Glutamatergic neuron (in vitro differentiated cells): ENCODE measurements at places on chromosomes 6 and 20. TPM values are rescaled to one million over a fixed set of nuclear protein-coding genes. Genes with fewer than 3 reads are reported as not detected.

- no peak overlapping the region for H3K4me3 ChIP-seq
- no peak for DNase-seq
- H3K4me1 ChIP-seq: no peaks in the 10 kb centered on the region
- no peaks in the 10 kb centered on the region for H3K27me3 ChIP-seq
- H3K27ac ChIP-seq: no peak overlapping the region
- no peaks in the 10 kb centered on the region for H3K36me3 ChIP-seq
Measured at GRCh38 chr20:13436530-13436929, 202.2 kb downstream of the TASP1 start.

Gene PPP1R3G
- total RNA-seq: not detected

DNA sequence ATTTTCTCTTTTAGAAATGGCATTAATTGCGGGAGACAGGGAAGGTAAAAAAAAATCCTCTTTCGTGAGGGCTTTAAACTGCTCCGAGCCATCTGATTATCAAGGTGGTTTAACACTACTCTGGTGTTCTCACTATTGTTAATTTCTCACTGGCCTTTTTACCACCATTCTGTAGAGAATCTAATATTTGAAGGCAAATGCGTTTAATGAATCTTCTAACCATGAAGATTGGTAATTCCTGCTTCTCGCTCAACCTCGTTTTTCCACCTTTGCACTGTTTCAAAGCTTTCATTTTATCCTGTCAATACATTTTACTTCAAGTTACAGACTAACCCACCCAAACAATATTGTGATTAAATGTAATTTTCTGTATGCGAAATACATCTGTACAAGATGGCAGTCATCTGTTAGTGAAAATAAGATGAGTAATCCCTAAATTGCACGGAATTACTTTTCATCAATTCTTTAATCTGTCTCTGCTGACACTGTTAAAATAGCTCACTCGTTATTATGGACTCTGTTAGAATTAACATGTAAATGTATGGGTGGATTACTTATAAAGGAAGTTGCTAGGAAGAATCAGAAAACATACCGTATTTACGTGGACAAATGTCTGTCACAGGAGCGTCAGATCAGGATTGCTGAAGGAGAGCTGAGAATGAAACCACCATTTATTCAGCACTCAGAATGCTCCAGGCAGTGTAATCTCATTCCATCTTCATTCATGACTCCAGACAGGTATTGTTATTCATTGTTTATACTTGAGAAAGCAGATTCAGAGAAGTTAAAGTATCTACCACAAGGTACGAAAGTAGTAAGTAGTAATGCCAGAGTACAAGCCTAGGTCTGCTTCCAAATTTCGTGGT lies 1.1 kb upstream of the LCA5 start:
- peaks cover 3% of the 10 kb centered on the region for H3K4me1 ChIP-seq
- no peak for DNase-seq
- H3K36me3 ChIP-seq: no peaks in the 10 kb centered on the region
- H3K27ac ChIP-seq: no peak overlapping the region

Gene C6orf15
- not detected for total RNA-seq

Gene PEX6
- total RNA-seq: 13.8 TPM

DNA sequence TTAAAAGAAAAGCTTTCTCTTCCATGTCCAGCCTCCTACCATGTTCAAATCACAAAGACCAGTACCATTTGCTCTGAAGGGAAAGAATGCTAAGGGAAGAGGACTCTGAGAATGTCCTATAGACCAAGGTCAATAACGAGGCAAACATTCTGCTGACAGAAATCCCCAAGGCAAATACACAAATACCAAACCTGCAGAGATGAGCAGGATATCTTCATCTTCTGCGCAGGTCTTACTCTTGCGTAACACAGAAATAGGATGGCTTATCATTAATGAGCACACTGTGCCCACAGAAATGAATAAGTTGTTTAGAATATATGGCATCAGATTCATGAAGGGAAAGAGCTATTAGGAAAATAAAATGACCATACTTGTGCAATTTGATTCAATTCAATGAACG lies 137.3 kb downstream of the BTBD9 start:
- H3K4me3 ChIP-seq: no peak overlapping the region
- H3K4me1 ChIP-seq: peaks cover 22% of the 10 kb centered on the region
- H3K36me3 ChIP-seq: no peaks in the 10 kb centered on the region
- peaks cover 2% of the 10 kb centered on the region for H3K27me3 ChIP-seq
- no peak overlapping the region for H3K27ac ChIP-seq

Gene LATS1
- total RNA-seq: 31.5 TPM

DNA sequence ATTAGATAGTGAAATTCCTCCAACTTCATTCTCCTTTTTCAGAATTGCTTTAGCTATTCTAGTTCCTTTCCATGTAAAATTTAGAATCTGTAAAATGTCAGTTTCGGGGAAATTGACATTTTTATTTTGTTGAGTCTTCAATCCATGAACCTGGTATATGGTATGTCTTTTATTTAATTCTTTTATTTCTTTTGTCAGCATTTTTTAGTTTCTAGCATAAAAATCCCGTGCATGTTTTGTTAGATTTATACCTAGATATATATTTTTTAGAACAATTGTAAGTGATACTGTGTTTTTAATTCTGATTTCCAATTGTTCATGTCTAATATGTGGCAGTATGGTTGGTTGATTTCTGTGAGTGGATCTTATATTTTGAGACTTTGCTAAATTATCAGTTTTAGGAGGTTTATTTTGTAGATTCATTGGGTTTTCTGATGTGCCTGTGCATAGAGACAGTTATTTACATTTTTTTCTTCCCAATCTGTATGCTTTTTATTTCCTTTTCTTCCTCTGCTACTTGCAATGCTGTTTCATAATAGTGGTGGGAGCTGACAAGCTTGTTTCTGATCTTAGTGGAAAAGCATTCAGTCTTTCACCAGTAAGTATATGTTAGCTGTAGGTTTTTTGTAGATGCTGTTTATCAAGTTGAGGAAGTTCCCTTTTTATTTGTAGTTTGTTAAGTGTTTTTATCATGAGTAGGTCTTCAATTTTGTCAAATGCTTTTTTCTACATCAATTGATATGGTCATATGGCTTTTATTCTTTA lies 13.7 kb downstream of the TAB2 start:
- H3K36me3 ChIP-seq: no peaks in the 10 kb centered on the region
- DNase-seq: no peak
- H3K4me1 ChIP-seq: peaks cover 24% of the 10 kb centered on the region
- no peak overlapping the region for H3K4me3 ChIP-seq

DNA sequence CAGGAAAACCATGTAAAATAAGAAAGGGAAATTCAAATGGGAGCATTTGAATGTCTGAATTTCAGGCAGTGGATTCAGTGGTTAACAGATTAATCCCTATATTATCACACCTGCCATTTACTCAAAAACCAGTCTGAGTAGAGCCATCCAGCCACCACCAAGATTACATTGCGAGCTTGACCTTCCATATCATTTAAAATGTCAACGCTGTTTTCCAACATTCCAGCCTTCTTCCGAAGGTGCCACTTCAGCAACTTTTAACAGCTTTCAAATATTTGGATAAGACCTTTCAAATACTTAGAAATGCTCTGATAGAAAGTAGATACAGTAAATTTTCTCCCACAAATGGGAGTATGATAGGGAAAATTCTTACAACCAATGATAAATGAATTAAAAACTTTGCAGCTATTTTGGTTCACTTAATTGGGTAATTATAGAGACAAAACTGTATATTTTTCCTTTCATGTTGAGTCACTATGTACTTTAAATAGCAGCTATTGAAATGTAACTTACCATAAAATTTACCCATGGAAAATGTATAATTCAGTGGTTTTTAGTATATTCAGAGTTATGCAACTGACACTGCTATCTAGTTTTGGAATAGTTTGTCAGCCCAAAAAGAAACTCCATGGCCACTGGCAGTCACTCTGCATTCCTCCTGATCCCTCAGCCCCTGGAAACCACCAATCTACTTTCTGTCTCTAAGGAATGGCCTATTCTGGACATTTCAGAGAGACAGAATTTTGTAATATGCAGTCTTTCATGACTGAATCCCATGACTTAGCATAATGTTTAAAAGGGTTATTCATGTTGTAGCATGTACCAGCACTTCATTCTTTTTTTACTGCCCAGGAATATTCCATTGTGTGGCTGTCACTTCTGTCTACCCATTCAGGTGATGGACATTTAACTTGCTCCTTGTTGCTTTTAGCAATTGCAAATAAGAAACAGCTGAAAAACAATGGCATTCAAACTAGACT lies 21.5 kb downstream of the EZR start:
- peaks cover 42% of the 10 kb centered on the region for H3K4me1 ChIP-seq
- no peak overlapping the region for H3K4me3 ChIP-seq
- H3K27ac ChIP-seq: no peak overlapping the region
- DNase-seq: no peak

- H3K4me3 ChIP-seq: no peak overlapping the region
- H3K4me1 ChIP-seq: peaks cover 11% of the 10 kb centered on the region
- H3K27me3 ChIP-seq: peaks cover 13% of the 10 kb centered on the region
- peak; percentile 72 for DNase-seq
- H3K27ac ChIP-seq: no peak overlapping the region
Measured at GRCh38 chr20:36435592-36436541, 105.5 kb upstream of the MYL9 start.

Gene MED23
- 38.8 TPM for total RNA-seq

Gene MAPK14
- 46.2 TPM for total RNA-seq

Gene MICA
- total RNA-seq: 0.42 TPM

- peaks cover 17% of the 10 kb centered on the region for H3K27me3 ChIP-seq
- DNase-seq: no peak
- no peaks in the 10 kb centered on the region for H3K36me3 ChIP-seq
- peak overlapping the region; percentile 4 for H3K27ac ChIP-seq
- peaks cover 55% of the 10 kb centered on the region for H3K4me1 ChIP-seq
Measured at GRCh38 chr6:158565122-158565429, 5.2 kb downstream of the TMEM181 start.

DNA sequence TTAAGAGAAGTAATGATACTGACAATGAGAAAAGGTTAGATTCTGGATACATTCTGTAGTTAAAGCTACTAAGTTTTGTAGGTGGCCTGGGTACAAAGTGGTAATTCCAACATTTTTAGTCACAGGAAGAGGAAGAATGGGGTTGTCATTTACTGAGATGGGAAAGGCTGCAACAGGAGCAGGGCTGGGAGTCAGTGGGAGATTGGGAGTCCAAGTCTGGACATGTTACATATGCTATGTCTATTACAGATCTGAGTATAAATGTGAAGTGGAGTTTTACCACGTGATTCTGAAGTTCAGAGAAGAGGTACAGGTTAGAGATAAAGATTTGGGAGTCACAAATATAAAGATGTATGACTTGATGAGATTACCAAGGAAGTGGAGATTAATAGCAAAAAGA lies 116.2 kb downstream of the RWDD2A start:
- no peaks in the 10 kb centered on the region for H3K27me3 ChIP-seq
- no peak overlapping the region for H3K27ac ChIP-seq
- H3K4me3 ChIP-seq: no peak overlapping the region

- no peak overlapping the region for H3K4me3 ChIP-seq
- peaks cover 6% of the 10 kb centered on the region for H3K4me1 ChIP-seq
- H3K36me3 ChIP-seq: no peaks in the 10 kb centered on the region
Measured at GRCh38 chr20:50445354-50446151, 64.6 kb upstream of the PTPN1 start.

DNA sequence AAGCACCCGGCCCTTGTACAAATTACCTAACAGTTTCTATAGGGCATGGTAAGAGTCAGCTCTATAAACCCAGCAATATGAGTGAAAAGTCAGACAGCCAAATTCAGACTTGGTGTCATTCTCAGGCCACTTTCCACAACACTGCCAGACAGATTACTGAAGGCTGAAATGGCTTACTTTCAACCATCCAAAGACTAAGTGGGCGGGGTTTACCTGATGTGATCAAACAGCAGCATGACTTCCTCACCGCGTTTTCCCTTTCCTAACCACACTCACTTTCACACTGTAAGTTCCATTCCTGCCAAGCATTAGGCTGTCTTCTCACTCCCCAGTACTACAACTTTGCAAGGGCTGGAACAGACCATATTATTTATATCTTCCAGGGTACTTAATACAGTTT lies 85.9 kb downstream of the SMLR1 start:
- no peaks in the 10 kb centered on the region for H3K27me3 ChIP-seq
- H3K36me3 ChIP-seq: peaks cover 4% of the 10 kb centered on the region
- DNase-seq: no peak
- no peak overlapping the region for H3K27ac ChIP-seq

Gene LKAAEAR1
- total RNA-seq: not detected

DNA sequence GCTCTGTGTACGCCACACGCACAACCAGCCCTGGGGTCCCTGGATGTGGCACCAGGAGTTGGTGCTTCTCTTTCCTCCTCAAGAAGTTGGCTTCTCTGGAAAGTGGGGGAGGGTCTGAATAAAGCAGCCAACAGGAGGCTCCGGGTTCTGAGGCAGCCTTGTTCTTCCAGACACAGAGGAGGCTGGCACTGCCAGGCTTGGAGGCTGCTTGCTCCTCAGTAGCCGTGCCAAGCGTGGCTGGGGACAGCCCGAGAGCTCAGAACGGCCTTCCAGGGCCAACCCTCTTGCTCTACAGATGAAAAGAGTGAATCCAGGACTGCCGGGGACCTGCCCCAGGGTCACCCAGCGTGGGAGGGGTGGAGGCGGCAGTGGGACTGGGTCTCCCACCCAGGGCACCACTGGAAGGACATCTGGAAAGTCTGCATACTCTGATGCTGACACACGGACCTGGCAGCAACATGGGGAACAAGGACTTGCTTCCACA lies 70.4 kb downstream of the SLC22A23 start:
- H3K36me3 ChIP-seq: peaks cover 9% of the 10 kb centered on the region
- H3K27me3 ChIP-seq: no peaks in the 10 kb centered on the region
- DNase-seq: no peak

Gene IL17A
- not detected for total RNA-seq

Gene SYNDIG1
- total RNA-seq: 10.4 TPM

- peaks cover 10% of the 10 kb centered on the region for H3K27me3 ChIP-seq
- H3K36me3 ChIP-seq: no peaks in the 10 kb centered on the region
- DNase-seq: peak; percentile 35
- peaks cover 10% of the 10 kb centered on the region for H3K4me1 ChIP-seq
Measured at GRCh38 chr6:49551078-49551865, 804 bp downstream of the C6orf141 start.

Gene SGK1
- total RNA-seq: 6.3 TPM

- no peaks in the 10 kb centered on the region for H3K36me3 ChIP-seq
- peaks cover 2% of the 10 kb centered on the region for H3K27me3 ChIP-seq
- no peak overlapping the region for H3K4me3 ChIP-seq
- H3K27ac ChIP-seq: no peak overlapping the region
- H3K4me1 ChIP-seq: no peaks in the 10 kb centered on the region
Measured at GRCh38 chr6:149897015-149897697, 757 bp downstream of the RAET1E start.

DNA sequence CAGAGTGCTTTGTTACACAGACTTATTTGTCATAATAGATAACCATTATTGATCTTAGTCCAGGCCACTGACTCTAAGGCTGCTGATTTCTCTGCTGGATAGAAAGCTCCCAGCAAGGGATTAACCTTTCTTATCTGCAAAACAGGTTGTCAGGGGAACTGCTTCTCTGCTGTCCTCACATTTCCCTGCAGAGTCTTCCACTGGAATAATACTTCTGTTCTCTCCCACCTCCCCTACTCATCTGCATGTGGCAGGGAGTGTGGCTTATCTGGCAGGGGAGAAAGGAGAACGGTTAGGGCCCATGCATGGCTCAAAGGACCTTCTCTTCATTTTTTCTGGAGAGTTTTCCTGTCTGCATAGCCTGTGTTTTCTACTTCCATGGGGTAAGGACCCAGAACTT lies 86.2 kb downstream of the LAMP5 start:
- H3K27ac ChIP-seq: no peak overlapping the region
- H3K4me1 ChIP-seq: peaks cover 4% of the 10 kb centered on the region
- H3K36me3 ChIP-seq: no peaks in the 10 kb centered on the region
- peaks cover 3% of the 10 kb centered on the region for H3K27me3 ChIP-seq
- no peak for DNase-seq

Gene PNLDC1
- total RNA-seq: not detected

Gene DEFB112
- total RNA-seq: not detected
